ELR (cell line): ENCODE measurements at places on chromosomes 4 and X.
A peak's percentile ranks its signal among the peaks of the same experiment; 100 is the strongest.

- DNase-seq = peak; percentile 40
These were observed 854 bp downstream of the RNF113A start for GRCh38 chrX:119870626-119871131.

- peak; percentile 39 for DNase-seq
These were observed 101.5 kb upstream of the MAML3 start for GRCh38 chr4:140255467-140255866.

DNA sequence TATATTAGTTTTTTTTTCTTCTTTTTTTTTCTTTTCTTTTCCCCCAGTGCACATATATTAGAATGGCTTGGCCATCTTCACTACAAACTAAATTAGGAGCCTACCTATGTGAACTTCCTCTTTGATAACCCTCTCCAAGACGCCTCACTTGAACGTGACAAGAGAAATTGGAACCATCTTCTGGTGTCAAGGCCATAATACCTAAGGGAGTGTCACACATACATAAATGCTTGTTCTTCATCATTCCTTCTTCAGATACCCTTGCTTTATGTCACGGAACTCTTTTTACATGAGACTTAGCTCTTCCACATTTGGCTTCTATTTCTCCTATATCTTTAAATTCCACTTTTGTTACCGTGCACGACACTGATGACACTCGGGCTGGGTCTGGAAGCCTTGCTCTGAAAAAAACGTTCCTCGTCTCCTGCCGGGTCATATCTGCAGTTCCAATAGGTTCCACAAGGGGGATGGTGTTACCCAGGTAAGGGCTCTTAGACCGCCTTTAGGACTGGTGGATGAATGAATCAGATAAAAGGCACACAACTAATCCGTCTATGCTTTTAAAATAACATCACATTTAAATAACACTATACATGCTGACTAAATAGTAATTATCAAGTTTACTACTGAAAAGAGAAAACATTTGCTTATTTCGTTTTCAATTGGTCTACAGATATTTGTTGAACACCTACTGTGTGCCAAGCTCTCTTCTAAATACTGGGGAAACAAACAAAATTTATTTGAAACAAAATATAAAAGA is 19.9 kb downstream of the DGAT2L6 start:
- DNase-seq = peak; percentile 75

DNA sequence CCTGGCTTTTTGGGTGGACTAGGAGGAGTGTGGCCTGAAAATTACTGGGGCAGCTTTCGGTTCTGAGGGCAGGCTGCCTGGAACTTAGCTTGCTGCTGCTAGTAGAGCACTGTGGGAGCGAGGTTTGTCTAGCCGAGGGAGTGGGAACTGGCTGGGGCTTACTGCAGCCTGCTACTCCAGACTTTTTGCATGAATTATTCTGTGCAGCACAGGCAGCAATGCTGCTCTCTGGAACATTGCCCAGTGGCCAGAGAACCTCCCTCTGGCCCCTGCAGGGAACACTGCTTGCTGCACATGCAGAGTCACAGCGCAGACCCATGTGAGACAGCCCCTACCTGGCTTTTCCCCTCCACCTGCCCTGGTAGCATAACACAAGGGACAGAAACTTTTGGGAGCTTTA is 263.9 kb upstream of the SLITRK2 start:
- no peak for DNase-seq

GRCh38 chr4:172055498-172055897 is 242.3 kb downstream of the GALNTL6 start:
- DNase-seq = no peak

DNA sequence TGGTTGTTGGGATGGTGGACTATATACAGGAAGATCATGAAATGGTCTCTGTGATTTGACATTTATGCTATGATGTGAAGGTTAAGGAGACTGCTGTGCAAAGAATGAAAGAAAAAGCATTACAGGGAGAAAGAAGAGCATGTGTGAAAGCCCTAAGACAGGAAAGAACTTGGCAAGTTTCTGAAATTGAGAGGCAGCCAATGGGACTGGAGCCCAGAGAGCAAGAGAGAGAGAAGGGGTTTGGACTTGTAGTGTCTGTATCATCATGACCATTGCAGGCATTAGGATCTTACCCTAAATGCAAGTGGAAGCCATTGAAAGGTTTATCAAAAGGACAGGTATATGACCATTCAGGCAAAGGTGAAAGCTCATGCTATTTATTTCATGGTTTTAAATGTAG is 147.1 kb downstream of the NAA11 start:
- no peak for DNase-seq

DNA sequence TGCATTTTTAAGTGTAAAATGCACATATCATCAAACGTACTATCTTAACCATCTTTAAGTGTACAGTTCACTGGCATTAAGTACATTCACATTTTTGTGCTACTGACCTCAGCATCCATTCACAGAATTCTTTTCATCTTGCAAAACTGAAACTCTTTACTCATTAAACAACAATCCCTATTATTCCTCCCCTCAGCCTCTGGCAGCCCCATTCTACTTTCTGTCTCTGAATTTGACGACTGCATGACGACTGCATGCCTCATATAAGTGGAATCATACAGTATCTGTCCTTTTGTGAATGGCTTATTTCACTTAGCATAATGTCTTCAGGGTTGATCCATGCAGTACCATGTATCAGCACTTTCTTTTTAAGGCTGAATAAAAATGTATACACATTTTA is 38.7 kb downstream of the CNKSR2 start:
- DNase-seq = peak; percentile 72

DNA sequence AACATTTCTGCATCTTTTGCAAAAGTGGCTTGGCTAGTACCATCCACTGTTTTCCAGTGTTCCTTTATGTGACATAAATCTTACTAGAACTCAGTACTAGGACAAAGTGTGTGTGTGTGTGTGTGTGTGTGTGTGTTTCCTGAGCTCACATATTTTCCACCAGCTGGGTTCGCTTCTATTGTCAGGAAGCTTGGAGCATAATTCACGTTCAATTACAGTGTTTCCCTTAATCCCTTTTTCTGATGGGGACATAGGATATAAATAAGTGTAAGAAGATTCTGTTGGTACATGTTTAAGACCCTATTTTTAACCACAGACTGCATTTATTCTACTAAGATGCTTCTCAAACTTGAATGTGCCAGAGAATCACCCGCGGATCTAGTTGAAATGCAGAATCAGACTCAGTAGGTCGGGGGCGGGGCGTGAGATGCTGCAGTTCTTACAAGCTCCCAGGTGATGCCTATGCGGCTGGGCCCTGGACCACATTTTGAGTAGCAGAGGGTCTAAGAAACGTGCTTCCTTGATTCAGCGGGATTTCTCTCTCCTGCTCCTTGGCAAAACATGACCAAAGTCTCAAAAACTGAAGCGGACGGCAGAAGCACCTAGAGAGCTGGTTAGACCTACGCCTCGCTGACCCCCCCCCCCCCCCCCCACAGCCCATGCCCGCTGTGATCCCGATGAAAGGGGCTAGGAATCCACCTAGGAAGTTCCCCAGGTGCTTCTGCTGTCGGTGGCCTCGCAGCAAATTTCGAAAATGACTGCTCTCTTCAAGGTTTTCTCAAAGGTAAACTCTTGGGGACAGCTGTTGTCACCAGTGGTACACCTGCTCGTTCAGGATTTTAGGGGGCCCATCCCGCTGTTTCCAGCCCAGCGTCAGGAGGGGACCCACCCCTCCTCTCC is 797 bp downstream of the CD99L2 start:
- peak; percentile 35 for DNase-seq

DNA sequence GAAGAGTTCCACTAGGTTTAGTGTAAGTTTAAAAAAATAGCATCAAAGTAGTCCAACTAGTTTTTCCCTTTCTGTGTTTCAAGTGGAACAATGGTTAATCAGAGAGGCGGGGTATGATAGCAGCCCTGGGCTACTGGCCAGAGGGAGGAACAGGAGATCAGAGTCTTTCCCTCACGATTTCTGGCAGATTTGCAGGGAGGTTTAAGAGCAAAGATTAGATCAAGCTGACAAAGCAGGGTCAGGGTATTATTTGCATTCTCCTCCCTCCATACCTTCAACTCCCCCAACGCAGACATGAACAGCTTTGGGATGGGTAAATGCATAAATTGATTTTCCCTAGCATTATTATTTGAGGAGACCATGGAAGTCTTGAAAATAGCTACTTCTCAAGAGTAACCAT is 277.6 kb upstream of the DIAPH2 start:
- no peak for DNase-seq

DNA sequence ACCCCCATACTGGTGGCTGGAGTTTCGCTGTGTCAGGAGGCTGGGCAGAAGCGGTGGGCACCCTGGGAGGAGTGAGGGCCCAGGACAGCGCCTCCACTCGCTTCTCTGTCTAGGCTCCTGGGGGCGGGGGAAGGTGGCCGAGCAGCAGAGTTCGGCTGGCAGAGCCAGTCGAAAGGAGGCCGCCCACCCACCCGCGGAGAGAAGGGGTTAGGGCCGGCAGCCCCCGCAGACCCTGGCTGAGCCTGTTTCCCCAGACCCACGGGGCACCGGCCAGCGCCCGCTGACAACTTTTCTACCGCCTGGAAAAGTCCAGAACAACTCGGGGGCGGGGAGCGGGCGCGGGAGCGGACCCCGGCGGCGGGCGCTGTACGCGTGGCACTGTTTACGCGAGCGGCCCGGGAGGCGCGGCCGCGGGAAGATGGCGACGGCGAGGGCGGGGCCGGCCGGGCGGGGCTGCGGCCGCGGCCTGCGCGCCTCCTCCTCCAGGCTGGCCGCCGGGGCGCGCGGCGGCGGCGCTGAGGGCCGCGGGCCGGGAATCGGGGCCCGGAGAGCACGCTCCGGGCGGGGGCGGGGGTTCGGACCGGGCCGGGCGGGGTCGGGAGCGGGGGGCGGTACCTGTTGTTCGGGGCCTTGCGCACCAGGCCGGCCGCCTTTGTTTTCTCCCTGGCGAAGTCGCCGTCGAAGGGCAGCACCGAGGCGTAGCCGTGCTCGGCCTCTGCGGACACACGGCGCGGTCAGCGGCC is 628 bp downstream of the MXD4 start:
- DNase-seq = peak; percentile 67

DNA sequence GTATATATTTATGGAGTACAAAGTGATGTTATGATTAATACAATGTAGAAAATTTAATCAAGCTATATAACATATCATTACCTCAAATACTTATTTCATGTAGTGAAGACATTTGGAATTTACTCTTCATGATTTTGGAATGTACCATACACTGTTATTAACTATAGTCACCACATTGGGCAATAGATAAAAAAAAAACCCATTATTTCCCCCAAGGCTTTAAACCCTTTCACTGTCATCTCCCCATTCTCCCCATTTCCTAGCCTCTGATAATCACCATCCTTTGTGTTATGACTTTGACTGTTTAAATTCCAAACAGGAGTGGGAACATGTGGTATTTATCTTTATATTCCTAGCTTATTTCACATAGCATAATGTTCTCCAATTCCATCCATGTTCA is 2189.1 kb upstream of the AGA start:
- no peak for DNase-seq

DNA sequence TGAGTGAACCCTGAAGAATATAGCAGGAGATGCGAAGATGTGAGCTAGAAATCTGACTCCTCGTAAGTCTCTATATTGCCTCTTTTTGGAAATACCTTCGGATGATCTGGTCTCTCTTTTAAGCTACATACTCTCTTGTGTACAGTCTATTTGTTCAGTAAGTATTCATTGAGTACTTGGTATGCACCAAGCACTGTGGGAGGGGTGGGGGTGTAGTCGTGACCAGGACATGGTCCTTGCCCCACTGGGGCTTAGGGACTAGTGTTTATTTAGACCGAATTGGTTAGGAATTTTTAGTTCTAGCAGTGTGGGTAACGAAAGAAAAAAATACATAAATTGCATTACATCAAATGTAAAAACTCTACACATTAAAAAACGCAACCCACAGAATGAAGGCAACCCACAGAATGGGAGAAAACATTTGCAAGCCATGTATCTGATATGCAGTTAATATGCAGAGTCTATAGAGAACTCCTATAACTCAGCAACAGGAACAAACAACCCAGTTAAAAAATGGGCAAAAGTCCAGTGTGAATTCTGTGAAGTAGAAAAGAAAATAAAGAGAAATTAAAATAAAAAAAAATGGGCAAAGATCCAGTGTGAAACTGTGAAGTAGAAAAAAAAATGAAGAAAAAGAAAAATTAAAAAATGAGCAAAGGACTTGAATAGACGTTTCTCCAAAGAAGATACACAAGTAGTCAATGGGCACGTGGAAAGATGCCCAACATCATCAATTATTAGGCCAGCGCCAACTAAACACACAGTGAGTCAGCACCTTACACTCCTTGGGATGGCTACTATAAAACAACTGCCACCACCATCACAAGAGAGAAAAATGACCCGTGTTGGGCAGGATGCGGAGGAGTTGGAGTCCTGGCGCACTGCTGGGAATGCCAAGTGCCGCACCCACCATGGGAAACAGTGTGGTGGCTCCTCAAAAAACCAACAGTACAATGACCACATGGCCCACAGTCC is 43.8 kb downstream of the RGS12 start:
- no peak for DNase-seq

GRCh38 chrX:70289168-70289792 is 447 bp downstream of the PDZD11 start:
- DNase-seq = peak; percentile 61

GRCh38 chr4:107693132-107693531 is 26.9 kb downstream of the PAPSS1 start:
- no peak for DNase-seq

GRCh38 chr4:2626231-2626630 is 89.8 kb downstream of the FAM193A start:
- DNase-seq = no peak

GRCh38 chr4:137427411-137427810 is 104.9 kb downstream of the PCDH18 start:
- no peak for DNase-seq
